Activated T-cell treated with anti-CD3 and anti-CD28 coated beads, Interleukin-2, amount 50 U/mL, for 48 hours (primary cell): ENCODE measurements at places on chromosomes 1 and 21.

GRCh38 chr1:94572780-94573179, 31.2 kb upstream of the F3 start:
- no peak for DNase-seq

GRCh38 chr1:232462213-232462612, 167.7 kb downstream of the SIPA1L2 start:
- no peak for DNase-seq

DNA sequence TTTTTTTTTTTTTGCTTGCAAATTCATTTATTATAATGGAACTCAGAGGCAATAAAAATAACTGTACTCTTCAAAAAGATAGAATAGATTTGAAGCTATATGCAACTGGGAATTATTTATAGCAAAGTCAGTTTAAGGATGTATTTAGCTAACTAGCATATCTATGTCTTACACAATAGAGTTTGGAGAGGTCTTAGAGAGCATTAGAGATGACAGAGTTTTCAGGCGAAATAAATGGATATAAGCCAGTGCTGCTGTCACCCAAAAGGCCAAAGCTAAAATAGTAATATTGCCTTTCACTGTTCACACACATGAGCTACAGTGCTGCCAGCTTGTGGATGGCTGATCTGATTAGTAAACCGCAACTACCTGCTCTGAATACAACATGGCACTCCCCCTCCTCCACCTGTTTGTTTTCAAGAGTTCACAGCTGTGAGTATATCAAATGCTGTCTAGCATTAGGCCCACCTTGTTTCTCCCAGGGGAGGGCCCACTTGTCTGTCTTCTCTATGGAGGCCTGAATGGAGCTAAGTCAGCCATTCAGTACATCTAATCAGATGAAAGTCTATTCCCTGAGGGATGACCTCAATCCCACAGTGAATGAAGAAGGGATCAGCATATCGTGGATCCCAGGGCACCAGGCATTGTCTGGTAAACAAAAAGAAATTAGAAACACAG, 25.2 kb upstream of the SSX2IP start:
- DNase-seq = no peak

DNA sequence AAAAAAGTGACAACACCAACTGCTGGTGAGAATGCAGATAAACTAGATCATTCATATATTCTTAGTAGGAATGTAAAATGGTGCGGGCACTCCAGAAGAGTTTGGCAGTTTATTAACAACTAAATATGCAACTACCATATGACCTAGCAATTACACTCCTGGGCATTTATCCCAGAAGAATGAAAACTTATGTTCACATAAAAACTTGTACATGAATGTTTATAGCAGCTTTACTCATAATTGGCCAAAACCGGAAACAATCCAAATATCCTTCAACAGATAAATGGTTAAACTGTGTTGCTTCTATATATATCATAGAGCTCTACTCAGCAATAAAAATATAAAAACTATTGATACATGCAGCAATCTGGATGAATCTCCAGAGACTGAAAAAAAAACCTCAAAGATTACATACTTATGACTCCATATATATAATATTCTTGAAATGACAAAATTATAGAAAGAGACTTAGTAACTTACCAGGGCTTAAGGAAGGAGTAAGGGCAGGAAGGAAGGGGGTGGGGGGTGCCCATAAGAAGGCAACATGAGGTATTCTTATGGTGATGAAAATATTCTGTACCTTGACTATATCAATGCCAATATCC, 99.9 kb downstream of the KCNH1 start:
- DNase-seq = no peak

GRCh38 chr1:34983700-34984355, 1.3 kb downstream of the TMEM35B start:
- DNase-seq = no peak

GRCh38 chr1:46062651-46063319, 69.6 kb downstream of the PIK3R3 start:
- peak; percentile 57 for DNase-seq

GRCh38 chr1:32199717-32200072, 700 bp upstream of the CCDC28B start:
- DNase-seq = no peak

DNA sequence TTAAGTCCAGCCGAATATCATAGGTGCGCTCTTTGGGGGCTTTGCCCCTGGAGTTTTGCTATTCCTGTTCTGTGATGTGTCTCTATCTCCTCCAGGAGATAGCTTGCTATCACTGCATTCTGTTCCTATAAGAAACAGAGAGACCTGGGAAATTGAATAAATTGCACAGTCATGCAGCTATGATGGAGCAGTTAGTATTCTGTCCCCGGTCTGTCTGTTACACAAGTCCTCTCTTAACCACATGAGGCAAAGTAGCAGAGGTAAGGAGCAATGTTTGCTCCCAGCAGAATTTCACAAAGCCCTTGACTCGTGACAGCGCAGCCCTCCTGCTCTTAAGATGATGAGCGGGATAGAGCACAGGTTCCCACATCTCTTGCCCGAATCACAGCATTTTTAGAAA, 63.9 kb upstream of the GRHL3 start:
- DNase-seq = no peak

DNA sequence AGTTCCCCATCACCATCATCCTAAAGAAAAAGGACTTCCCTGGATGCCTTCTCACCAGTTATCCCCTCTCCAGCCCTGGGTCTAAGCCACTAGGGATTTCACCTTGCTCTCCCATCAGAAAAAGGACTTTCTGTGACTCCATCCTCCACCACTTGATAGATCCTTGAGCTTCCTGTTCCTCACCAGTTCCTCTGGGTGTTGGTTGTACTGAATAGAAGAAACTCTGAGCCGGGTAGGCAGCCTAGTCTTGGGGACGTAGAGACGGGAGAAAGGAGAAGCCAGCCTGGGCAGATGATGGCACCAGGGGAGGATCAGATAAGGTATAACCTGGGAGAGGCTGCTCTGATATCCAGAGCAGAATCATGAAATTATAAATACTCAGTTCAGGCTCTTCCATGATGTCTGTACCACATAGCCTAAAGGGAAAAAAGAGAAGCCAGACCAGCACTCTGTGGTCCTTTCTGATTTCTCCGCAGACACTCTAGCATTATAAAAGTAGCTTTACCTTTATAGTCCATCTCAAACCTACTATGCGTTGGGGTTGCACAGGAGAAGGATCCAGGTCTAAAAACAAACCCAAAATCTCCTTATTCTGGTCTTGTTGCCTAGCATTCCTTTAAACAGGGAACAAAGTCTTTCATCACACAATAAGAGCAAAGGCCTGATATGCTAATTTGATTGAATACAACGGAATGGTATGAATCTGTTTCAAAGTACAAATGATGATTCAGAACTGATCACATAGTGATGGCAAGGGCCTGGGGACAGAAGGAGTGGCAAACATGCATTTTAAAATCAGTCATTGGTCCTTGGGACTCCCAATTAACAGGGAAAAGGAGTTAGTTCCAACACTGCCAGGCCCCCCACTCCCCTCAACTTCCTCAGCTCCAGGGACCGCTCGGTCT, 1.2 kb upstream of the CD34 start:
- no peak for DNase-seq

- no peak for DNase-seq
Observed at GRCh38 chr1:19643121-19643520, 990 bp upstream of the NBL1 start.

GRCh38 chr1:163826500-163826899, 504.7 kb downstream of the NUF2 start:
- no peak for DNase-seq

- no peak for DNase-seq
Observed at GRCh38 chr1:198175423-198176170, 18.8 kb downstream of the NEK7 start.

DNA sequence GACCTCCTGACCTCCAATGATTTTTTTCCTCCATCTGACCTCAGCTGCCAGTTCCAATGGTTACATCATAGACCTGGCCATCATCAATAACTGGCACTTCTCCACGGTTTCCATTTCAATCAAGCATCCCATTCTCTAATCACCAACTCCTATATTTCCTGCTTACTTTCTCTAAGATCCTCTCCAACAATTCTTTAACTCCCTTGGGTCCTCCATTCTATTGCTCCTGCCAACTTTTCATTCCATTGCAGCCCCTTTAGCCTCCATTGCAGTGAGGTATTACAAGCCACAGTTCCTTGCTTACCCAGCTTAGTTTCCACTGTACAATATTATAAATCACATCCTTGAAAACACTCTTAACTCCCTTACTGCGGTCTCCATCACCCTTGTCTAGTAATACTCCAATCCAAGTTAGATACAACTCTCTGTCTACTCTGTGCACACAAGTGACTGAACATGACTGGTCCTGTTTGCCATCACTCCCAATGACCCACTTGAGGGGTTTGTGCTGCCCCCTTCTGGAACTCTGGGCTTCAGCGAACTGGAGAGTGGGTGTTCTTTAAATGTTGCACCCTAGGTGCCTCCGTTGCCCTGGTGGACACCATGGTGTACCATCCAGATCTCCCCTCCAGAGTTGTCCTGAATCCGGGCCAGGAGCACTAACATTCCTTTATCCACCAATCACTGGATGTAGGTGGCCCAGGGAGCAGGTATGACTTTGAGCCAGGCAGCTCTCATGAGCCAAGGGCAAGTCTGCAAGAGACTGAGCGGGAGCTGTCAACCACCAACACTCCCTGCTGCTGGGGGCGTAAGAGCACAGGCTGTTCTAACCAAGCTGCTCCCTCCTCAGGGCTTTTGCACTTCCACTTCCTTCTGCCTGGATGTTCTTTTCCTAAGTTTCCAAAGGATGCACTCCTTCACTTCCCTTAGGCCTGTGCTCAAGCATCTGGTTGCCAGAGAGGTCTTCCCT, 3.7 kb upstream of the FNDC7 start:
- DNase-seq = peak; percentile 73

DNA sequence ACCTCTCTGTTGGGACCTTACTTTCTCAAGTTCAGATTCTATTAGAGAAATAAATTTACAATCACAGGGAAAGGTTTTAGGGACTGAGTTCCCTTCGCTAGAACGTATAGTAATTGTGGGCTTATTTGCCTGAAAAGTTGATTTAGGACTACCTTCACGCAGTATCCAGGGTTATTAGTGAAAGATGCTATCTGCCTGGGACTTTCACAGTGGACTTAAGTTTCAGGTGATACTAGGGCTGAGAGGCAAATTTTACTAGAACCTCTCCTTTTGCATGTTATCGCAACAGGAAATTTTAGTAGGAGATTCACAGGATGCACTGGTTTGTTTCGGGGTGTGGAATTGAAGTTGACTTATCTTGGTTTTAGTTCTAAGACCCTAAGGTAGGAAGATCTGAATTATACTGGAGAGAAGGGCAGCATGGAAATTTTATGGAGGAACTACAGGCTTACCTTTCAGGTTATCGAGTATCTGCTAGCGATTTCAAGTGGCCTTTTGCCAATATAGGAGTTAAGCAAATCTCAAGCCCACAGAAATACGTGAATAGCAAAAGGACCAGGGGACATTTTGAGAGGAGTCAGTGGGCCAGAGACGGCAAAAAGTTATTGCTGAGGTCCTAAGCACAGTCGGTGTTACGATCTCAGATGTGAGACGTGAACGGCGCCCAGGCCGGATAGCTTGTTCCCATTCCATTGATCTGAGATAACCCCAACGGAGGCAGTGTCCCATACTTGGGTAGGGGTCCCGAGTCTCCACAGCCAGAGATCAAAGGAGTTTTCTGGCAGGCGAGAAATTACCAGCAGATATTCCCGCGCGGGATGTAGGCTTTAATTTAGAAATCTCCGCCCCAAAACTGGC, 723 bp upstream of the GNAI3 start:
- no peak for DNase-seq

DNA sequence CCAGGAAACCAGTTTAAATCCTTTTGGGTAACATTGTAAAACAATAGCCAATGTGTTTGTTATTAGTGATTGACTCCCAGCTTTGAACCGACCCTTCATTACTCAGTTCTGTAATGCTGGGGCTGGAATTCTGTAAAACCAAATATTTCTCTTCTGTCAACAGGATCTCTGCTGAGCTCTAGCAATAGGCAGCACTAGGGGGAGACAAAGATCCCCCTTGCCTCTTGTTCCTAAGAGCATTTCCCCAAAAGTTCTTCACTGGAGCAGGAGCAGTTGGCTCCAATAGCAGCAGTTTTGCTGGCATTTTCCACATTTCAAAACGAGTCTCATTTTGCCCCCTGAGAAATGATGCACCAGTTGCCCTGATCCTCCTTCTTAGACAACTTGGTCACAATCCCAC, 1671.1 kb downstream of the MRPL39 start:
- DNase-seq = no peak

DNA sequence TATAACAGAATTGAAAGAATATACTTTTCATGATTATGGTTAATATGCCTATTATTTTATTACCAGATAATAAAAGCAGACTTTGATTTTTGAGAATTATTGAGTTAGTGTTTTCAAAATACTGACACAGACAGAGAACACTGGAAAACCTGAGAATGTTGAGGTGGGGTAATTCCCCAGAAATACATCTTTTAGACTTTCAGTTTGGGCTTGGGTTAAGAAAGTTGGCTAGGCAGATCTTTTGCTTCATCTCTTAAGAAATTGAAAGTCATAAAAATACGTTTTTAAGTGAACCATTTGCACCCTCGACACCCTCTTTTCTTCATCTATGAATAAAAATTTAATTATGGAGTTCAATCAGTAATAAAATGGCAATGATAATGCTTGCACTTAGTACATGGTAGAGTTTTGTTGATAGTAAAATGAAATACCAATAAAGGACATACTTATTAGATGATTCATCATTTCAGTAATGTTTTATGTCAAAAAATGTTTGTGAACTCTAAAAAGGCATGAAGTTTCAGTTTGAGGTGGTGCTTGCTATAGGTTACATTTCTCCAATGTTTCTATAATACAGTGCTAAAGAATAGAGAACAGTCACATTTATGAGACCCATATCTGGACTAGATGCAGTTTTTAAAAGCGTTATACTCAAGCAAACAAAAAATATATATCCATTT, 1.9 kb upstream of the SAMSN1 start:
- DNase-seq = no peak

- DNase-seq = no peak
Observed at GRCh38 chr1:60894741-60895140, 187.6 kb upstream of the NFIA start.

GRCh38 chr1:245512181-245512888, 357.6 kb downstream of the KIF26B start:
- no peak for DNase-seq

GRCh38 chr1:30449003-30449402, 274.4 kb downstream of the MATN1 start:
- DNase-seq = no peak

- DNase-seq = no peak
Observed at GRCh38 chr1:68314151-68314780, 81.9 kb upstream of the WLS start.
